ENCODE measurements at places on chromosomes 5 and 9.
A peak's percentile ranks its signal among the peaks of the same experiment; 100 is the strongest.

DNA sequence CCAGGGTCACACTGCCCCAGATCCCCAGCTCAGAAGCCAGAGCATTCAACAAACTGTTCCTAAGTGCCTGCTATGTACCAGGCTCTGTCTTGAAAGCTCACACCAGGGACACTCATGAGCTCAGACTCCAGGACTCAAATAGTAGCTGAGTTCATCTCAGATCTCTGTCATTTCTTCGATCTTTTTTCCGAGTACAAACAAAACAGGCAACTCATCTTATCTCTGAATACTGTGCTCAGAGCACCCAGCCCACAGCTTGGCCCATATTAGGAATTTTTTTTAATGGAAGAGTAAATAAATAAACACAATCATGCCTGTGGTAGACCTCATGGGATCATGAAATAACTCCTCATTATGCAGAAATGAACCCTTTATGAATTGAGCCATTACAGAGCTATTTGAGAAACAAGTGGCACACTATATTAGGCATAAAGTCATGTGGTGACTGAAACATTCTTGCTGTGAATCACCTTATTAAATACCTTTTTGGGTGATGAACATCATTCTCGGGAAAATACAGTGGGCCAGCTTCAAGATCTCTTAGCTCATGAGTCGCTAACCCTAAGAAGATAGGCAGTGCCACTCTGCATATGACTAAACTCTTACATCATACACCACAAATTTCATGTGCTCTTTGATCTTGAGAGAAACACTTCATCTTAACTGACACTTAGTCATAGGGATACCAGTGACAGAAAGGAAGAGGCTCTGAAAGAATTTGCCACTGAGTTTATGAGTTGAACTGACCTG is 9.9 kb downstream of the SH3RF2 start:
- DNase-seq: no peak

DNA sequence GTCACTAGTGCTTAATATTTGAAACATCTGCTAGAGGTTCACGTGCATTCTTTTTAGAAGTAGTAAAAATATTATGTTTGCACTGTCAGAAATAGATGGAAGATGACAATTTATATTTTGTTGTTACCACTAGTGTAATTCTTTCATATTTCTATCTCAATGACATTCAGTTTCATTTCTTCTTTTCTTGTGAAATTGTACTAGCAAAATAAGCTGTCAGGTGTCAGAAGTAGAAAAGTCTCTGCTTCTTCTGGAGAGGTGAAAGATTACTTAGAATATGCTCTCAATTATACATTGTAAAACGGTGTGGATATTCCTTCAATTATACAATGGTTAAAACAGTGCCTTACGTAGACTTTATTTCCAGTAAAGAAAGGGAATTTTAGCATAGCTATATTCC is 395.4 kb downstream of the CSNK1G3 start:
- DNase-seq: no peak

GRCh38 chr5:73944581-73944980 is 318.6 kb downstream of the ARHGEF28 start:
- no peak for DNase-seq

DNA sequence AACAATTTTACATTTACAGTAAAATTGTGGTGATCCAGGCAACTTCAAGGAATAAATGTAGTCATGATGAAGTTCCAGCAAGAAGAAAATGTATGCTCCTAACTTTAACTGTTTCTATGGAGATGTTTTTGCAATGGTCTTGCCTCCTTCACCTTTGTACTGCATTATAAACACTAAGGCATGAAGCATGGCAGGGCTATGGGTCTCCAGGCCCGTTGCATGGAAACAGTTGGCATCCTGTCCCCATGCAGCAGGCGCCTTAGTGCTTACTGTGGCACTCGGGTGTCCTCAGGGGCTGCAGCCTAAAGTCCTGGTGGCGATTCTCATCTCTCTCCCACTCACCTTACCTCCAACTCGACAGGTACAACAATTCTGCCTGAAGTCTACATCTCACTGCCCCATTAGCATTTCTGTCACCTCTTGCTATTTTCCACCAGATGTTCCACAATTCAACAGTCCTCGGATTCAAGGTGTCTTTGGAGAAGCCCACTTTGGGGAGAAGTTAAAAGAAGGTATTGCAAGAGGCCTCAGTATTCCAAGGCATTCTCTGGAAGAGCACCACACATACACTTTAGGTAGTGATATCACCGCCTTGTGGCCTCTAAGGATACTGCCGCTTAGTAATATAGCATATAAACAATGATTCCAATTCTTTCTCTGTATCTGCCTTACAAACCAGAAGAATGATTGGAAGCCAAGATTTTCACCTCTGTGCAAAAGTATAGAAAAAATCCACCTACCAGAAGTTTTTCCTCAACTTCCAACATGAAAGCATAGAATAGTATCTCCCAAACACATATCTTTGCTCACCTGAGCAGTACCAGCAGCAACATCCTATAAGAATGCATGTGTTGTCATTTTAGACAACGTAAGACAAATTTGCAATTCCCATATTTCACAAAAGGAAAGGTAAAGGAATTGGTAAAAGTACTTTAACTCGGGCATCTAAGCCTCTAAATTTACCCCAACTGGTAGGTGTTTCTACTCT is 5.1 kb downstream of the LIFR start:
- no peak for DNase-seq

GRCh38 chr5:122756264-122756911 is 18.5 kb upstream of the SNX2 start:
- no peak for DNase-seq

DNA sequence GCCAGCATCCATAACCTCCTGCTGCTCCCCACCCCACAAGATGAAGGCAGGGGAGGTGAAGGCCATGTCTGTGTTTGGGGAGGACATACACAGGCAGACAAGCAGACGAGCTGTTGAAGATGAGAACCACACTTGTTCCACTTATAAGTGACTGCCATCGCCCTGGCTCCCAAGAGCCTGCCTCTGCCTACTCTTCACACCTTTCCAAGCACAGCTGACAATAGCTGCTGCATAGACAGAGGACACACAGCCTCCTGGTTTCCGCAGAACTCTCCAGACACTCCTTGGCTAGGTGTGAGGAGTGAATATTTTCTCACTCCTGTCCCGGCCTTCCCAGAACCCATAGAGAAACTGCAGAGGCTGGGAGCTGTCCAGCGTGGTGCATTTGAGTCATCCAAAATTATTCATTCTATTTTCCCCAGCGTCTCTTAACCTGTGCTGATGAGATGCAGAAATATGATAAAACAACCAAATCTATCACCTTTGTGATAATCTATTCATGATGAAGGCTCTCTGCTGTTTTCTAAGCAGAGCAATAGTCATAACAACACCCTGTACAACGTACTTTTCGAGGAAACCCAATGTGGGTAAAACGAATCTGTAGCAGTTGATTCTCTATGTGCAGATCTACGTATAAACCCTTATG is 24.7 kb downstream of the KLF9 start:
- DNase-seq: no peak

DNA sequence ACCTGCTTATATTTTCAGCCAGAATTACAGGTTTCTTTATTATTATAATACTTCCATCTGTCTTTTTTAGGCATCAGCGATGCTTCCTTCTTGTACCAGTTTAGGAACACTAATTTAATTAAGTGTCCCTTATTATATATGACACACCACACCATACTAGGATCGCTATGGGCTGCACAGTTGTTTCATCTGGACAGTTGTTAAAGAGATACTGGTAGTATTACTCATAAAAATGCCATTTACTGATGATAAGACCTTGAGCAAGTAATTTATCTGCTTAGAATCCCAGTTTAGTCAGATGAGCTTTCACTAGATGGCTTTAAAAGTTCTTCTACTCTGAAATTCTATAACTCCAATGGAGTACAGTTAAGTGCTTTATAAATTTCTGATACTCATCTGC is 17.1 kb downstream of the ARSK start:
- no peak for DNase-seq

DNA sequence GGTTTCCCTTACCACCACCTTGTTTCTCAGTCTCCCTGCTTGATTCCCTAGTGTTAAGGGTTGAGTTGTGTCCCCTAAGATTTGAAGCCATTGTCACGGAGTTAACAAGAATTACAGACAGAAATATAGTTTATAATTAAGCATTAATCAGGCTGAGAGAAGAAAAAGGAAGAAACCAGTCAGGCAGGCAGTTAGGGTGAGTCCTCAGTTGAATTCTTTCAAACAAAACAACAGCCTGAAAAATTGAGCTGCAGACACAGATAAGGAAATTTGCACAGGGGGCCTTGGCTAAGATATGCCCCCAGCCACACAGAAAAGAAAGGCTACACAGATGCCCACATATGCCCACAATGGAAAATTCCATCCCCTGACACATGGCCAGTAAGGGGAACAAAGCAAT is 111.7 kb upstream of the RAI14 start:
- DNase-seq: no peak

DNA sequence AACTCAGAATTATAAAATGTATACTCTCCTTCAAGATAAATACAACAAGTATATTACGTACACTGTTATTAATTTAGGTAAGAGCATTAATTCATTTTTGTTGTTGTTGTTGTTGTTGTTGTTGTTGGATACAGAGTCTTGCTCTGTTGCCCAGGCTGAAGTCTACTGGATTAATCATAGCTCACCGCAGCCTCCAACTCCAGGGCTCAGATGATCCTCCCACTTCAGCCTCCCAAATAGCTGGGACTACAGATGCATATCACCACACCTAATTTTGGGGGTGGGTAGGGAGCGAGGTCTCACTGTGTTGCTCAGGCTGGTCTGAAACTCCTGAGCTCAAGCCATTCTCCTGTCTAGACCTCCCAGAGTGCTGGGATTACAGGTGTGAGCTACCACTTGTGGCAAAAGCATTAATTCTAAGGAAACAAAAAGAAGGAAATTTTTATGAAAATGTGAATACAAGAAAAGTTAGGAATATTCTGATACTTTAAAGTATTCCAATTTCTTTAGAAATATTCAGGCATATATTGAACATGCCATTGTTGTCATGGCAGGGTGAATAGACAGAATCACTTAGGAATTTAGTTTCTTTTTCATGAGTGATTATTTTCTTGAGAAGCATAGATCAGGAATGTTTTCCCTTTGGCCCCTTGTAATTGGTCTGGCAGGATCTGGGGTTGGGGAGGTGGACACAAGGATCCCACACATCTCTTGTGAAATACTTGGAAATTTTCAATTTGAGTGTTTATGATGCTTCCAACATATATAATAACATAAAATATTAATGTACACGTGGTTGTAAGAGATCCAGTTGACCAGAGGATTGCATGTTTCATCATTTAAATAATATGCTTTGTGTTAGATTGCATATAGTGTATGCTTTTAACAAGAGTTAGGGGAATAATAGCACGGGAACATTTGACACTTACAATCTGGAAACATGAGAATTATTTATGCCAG is 263.6 kb downstream of the FANCC start:
- DNase-seq: no peak

DNA sequence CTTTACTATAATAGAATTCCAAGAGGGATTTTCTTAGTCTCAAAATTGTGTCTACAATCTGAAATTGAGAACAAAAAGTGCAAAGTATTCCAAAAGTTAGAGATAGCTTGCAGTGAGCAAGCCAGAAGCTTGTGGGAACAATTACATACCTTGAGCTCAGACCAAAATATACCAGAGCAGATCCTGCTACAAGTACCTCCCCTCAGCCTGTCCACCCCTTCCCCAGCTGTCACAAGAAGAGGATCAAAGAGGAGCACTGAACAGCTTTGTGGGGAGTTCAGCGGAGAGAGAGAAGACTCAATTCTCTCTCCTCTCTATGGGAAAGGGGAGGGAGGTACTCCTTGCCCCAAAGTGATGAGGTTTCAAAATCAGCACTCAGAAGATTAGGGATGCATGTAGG is 869.2 kb upstream of the DMAC1 start:
- no peak for DNase-seq

DNA sequence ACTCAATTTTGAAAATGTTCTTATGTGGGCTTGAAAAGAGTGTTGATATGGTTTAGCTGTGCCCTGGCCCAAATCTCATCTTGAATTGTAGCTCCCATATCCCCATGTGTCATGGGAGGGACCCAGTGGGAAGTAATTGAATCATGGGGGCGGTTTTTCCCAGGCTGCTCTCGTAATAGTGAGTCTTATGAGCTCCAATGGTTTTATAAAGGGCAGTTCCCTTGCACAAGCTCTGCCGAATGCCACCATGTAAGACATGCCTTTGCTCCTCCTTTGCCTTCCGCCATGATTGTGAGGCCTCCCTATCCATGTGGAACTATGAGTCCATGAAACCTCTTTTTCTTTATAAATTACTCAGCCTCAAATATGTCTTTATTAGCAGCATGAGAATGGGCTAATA is 71.0 kb downstream of the USP20 start:
- no peak for DNase-seq

DNA sequence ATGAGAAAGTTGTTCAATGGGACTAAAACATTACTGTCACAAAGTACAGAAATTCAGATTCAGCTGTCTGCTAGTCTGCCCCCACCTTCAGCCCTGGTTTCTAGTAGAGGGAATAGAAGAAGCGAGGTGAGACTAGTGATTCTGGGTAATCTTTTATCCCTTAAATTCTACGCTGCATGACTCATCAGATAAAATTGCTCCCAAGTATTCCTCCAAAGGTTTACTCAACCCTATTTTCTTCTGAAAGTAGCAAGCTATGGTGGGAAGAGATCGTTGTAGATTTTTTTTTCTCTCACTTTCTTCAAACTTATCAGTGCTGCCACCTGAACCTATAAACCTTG is 318.9 kb upstream of the RIOK2 start:
- no peak for DNase-seq

- no peak for DNase-seq
These were observed 844 bp downstream of the POLR3G start for GRCh38 chr5:90475436-90475980.

- DNase-seq: no peak
These were observed 86.7 kb upstream of the ICE1 start for GRCh38 chr5:5335700-5336264.

DNA sequence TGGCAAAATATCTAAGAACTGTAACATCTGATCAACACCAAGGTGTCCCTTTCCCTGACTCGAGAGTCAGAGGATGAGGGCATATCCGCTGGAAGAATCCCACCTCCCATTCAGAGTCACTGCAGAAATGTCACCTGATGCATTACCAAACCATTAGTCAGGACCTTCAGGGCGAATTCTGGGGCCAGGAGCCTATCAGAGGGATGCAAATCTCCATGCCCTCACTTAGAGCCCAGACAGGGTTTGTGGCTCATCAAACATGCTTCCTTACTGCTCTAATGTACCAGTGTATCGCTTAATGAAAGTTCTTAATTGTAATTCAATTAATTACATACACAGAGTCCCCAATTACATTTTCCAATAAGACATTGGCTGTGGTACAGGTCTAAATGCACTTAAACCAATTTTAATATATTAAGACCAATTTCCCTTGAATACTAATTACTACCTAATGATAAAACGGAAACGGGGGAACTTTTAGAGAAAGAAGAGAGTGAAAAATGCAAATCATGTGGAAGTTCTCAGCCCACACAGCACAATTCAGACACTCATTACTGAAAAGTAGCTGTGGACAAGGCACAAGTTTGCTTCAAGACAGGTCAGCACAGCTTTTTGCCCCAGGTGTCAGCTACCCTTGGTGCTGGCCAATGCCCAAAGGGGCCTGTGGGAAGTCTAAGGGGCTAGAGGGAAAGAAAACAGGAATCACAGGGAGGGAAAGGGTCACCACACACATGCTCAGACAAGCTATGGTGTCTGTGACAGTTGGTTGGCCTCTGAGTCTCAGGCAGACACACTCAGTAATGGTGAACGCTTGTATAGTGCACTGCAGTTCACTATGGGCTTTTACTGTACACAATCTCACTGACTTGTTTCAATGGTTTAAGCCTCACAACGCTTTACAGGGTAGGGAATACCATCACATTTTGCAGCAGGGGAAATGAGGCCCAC is 211.6 kb downstream of the MAPKAP1 start:
- DNase-seq: no peak

- peak; percentile 48 for DNase-seq
These were observed 75.8 kb downstream of the F2RL2 start for GRCh38 chr5:76547242-76547890.

GRCh38 chr9:126122901-126123616 is 203.6 kb upstream of the MVB12B start:
- no peak for DNase-seq

All from stimulated activated CD4-positive, alpha-beta T cell treated with anti-CD3 and anti-CD28 coated beads, Interleukin-2, amount 100 ng/mL, for 24 hours (primary cell).